Head of caudate nucleus (tissue), 42 donors: ENCODE measurements at places on chromosomes 16 and 17.

DNA sequence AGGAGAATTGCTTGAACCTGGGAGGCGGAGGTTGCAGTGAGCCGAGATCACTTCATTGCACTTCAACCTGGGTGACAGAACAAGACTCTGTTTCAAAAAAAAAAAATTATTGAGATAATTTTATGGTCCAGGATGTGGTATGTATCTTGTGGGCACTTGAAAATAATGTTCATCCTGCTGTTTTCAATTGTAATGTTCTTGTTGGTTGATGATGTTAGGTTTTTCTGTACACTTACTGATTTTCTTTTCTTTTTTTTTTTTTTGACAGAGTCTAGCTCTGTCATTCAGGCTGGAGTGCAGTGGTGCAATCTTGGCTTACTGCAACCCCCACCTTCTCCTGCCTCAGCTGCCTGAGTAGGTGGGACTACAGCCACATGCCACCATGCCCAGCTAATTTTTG lies 29.7 kb downstream of the TBX21 start:
- DNase-seq, result no peak

DNA sequence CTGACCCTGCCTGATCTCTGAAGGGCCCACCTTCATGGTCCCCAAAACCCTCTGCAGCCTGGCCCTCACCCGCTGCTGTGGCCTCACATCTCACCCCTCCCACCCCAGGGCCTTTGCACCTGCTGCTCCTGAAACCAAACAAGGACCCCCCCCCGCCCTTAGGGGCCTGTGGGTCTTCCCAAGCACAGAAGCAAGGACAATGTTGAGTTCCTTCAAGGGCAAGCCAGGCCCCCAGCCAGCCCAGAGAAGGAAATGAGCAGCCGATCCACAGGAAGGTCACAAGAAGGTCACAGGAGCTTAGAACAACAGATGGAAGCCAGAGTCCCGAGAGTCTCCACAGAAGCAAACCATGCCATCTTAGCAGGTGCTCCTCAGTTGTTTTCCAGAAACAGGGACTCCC lies 493 bp upstream of the PDE6G start:
- DNase-seq, result no peak

GRCh38 chr17:77602062-77602746 lies 356.3 kb upstream of the TNRC6C start:
- DNase-seq, result no peak

- DNase-seq, result no peak
Measured at GRCh38 chr16:27558434-27558833, 8.5 kb downstream of the KATNIP start.

DNA sequence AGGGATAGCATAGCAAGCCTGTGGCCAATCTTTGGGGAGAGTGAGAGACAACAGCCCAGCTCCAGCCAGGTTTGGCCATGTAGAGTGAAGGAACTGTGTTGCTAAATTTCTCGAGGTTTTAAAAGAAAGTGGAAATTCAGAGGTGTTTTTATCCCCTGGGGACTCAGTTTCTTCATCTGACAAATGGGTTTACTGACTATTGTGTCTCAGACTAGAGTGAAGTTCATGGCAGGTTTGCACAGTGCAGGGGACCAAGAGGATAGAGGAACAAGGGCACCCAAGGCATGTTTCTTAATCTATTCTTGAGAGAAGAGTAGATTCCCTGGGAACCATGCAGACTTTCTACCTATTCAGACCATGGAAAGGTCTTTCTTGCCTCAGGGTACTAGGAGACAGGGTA lies 555.8 kb upstream of the C16orf82 start:
- no peak for DNase-seq

DNA sequence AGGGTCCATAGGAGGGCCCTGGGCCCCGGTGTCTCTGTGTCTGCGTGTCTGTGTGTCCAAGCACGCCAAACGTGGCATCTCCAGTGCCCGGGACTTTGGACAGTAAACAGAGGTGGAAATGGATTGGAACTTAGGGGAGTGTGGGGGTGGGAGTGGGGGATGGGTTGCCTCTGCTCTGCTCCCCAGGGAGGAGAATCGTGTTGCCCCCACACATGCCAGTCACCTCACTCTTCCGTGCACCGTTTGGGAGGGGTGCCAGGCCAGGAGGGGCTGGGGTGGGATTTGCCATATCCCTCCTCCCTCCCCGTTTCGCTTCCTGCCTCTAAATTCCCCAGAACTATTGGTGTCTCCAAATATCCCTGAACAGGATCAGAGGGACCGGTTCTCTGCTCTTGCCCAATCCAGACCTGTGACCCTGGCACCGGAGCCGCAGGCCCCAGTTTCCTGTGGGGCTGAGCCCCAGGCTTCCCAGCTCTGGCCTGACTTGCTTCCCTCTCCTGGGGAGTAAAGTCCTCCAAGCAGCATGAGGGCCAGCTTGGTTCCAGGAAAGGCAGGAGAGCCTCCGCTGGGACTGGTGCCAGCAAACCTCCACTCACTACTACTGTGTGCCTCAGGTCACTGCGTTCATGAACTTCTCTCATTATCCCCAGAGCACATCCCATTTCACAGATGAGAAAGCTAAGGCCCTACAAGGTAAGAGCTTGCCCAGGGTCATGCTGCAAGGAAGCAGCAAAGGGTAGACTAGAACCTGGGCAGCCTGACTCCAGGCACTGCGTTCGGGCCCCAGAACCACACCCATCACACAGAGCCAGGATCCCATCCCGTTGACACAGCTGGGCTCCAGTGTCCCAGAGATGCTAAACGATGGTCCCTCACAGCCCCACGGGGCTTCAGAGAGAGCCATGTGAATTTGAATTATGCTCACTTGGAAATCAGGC lies at the start of gene ASGR1:
Gene ASGR1, minus strand, starts transcription at position 54 of the 938 bp plus-strand sequence. CDS start 807 bp downstream, outside the sequence.
- no peak for DNase-seq

DNA sequence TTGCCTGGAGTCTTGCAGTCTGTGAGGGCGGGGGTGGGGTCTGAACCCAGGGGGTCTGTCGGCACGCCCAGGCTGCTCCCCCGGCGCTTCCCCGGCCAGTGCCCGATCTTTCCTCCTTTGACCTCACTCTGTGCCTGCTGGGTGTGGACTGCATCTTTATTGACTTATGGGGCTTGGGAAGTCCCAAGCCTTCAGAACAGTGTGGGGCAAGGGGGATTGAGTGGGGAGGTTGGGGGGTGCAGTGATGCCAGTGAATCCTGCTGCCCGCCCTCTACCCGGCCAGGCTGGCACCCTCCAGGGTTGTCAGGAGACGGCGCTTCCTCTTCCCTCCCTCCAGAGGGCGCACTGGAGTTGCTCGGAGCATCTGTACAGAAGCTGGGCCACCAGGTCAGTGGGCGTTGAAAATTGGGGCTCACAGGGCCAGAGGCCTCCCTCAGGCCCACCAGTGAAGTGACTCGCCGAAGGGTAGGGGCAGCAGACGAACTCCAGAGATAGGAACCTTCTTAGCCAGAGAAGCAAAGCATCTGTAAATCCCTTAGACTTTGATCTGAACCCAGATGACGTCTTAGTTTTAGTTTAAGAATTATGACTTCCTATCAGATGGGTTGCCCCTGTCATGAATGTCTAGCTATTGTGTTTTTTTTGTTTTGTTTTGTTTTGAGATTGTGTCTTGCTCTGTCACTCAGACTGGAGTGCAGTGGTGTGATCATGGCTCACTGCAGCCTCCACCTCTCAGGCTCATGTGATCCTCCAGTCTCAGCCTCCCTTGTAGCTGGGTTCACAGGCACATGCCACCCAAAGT lies 184.8 kb upstream of the CIBAR2 start:
- DNase-seq, result peak; percentile 77

DNA sequence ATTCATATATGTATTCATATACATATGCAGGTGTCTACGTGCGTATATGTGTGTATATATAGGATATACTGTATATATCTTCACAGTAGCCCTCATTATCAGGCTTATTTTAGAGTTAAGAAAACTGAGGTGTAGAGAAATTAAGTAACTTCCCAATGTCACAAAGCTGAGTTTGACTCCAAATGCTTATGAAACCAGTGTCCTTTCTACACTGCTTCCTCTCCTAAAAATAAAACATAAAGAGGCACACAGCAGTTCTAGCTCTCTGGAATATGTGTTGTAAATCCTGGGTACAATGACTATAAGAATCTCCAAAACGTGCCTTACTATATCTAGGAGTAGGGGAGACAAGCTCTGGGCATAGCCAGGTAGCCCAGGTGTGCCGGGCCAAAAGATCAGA lies 40.0 kb upstream of the CCL1 start:
- DNase-seq, result no peak

- no peak for DNase-seq
Measured at GRCh38 chr17:39405436-39405835, 4.0 kb upstream of the FBXL20 start.

GRCh38 chr16:11370084-11370931 lies 25.0 kb downstream of the RMI2 start:
- no peak for DNase-seq

DNA sequence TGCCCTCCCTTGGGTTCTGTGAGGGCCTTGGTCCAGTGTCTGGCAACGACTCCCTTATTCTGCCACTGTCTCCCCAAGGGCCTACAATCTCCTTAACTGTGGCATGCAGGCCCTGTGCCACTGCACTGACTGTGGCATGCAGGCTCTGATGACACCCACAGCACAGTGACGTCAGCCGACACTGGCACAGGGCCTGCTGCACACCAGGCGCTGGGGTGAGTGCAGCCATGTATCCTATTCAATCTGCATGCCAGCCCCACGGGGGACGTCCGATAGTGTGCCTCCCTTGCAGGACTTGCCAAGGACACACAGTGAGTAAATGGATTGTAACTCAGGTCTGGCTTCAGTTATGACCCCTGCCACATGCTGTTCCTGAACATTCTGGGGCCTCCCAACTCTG lies 39.8 kb upstream of the RASD1 start:
- peak; percentile 88 for DNase-seq

DNA sequence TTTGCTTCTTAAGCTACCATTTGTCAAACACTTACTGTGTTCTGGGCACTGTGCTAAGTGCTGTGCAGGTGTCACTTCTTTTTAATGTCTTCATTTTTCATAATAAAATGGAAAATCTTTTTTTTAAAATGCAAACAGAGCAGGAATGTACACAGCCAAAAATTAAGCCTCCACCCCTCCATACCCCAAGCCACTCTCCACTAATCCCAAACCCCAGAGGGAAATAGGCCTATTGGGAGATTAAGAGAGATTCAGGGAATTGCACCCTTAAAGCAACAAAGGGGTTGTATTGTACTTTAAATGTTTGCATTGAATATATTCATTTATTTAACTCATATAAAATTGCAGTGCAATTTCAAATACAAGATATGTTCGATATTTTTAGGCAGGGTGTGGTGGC lies 28.6 kb upstream of the GAN start:
- no peak for DNase-seq

DNA sequence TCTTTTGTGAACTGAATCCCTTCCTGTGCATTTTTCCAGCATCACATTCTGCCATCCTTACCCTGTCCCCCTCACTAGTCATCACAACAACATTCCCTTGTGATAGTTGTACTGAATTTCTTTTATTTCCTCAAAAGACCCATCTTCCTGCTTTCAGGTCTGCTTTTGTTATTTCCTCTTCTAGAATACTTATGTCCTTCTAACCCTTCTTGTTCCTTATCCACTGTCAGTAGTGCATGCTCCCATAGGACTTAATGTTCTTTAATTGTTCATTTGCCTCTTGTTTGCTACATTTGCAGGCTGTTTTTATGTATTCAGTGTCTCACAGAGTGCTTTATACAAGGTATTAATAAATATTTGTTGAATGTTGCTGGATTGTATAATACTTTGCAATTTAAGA lies 73.0 kb downstream of the BCAS3 start:
- no peak for DNase-seq

DNA sequence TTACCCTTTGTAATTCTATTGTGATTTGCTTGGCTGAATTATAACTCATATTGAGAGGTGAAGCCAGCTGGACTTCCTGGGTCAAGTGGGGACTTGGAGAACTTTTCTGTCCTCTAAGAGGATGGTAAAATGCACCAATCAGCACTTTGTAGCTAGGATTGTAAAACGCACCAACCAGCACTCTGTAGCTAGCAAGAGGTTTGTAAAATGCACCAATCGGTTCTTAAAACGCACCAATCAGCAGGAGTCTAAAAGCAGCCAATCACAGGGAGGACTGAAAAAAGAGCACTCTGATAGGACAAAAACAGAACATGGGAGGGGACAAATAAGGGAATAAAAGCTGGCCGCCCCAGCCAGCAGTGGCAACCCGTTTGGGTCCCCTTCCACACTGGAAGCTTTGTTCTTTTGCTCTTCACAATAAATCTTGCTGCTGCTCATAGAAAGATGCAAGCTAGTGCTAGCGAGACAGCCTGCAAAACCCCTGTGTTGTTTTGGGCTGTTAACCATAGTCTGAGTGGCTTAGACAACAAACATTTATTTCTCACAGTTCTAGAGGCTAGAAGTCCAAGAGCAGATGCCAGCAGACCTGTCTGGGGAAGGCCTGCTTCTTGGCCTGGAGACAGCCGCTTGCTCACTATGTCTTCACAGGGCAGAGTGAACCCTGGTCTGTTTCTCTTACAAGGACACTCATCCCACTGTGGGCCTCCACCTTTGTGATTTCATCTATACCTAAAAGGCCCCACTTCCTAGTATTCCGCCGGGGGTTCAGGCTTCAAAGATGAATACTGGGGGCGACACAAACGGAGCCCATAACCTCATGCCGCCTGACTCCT lies 39.0 kb upstream of the CRISPLD2 start:
- DNase-seq, result no peak

DNA sequence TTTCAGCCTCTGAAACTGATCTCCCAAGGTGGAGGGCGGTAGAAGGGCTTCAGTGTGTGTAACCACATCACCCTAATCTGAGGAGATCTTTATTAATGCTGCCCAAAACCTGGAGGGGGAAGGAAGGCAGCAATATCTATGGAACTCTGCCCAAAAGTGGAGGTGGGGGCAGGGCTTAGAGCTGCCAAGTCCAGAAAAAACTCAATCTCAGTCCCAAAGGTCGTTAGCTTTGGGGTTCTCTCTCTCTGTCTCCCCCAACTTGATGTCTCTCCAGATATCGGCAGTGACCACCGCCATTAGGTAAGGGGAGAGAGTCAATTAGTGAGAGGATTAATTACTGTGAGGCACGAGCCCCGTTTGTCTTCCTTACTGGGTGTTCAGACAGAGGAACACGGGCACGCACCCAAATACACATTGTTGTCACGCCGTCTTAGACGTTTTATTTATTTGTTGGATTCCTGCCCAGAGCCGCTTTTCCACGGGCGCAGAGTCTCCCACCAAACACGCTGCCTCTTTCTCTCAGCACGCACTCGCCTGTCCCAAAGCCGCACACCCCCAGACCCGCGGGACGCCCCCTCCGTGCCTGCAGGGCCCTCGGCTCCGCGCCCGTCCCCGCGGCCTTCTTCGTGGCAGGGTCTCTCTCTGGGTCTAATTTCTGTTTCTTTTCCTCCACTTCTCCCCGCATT lies 5.4 kb upstream of the LHX1 start:
- DNase-seq, result no peak

- no peak for DNase-seq
Measured at GRCh38 chr17:56178203-56178602, 24.9 kb downstream of the ANKFN1 start.
